WERI-Rb-1 (cell line): ENCODE measurements at places on chromosomes 3 and 15.

DNA sequence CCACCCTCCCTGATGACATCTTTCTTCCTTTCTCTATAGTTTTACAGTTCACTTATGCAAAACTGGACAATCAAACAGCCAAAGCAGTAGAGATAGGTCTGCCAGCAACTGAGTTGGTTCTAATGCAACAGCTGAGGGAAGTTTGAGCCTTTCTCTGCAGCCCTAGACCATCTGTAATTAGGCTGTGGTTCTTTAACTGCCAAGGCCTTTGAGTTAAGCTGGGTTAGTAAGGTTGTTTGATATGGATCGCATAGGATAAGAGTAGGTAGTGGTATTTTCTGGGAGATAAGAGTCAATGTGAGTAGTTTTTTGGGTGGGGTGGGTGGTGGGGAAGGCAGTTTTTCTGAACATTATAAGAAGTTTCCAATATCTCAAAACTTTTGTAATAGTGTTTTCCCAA lies 3.0 kb downstream of the RPL39L start:
- DNase-seq, result no peak

DNA sequence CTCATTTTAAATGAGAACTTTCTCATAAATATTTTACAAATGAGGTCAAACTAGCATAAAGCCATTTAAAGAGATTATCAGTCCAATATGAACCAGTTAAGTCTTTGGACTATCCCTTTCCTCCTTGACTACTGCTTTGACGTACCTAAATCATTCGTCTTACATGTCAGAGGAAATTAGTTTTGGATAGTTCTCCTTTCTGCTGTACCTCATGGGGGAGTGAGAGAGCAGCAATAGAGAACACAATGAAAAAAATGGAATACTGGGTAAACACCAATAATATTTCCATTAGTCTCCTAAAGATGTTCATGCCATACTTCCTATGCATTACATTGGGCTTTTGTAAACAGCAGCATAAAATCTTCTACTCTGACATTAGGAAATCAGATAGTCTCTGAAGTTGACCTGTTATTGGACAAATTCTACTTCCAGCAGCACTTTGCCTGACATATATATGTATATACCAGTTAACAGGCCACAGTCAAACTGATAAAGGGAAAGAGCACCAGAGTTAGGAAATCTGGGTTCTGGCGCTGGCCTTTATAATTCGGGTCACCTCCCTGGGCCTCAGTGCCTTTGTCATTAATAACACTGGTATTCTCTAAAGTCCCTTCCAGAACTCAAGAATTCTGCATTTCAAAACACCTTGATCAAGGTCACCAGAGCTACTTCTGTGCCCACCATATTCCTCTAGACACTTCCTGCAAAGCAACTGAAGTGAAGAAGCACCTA lies 26.8 kb downstream of the TIMMDC1 start:
- DNase-seq, result no peak

- no peak for DNase-seq
Measured at GRCh38 chr15:79962178-79962577, 8.8 kb downstream of the BCL2A1 start.

- no peak for DNase-seq
Measured at GRCh38 chr15:92035551-92035950, 182.0 kb downstream of the SLCO3A1 start.
